ENCODE measurements at places on chromosomes 1 and 21.

GRCh38 chr1:43976045-43976444 is 1.3 kb downstream of the ATP6V0B start:
- DNase-seq, result no peak

DNA sequence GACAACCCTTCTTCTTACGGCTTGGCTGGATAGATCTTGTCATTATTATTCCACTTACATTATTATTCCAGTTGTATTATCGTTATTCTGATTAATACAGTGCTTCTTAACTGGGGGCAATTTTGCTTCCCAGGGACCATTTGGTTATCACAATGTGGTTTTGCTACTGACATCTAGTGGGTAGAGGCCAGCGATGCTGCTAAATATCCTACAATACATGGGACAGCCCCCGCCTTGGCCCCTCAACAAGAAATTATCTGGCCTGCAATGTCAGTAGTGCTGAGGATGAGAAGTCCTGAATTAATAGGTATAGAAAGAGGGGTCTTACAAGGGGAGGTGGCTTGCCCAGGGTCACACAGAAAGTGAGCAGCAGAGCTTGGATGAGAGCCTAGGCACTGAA is 105.6 kb downstream of the PTPRU start:
- no peak for DNase-seq

DNA sequence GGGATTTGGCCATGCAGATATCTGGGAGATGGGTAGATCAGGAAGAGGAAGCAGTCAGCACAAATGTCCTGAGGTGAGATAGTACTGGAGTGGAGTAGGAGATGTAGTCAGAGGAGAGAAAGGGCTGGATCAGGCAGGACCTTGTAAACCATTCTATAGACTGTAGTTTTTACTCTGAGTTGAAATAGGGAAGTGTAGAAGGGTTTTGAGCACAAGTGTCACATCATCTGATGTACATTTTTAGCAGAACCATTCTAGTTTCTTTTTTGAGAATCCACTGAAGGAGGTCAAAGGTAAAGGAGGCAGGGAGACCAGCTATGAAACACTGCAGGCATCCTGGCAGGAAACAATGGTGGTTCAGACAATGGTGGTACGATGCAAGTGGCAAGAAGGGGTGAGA is 194.6 kb upstream of the RRP15 start:
- DNase-seq, result no peak

DNA sequence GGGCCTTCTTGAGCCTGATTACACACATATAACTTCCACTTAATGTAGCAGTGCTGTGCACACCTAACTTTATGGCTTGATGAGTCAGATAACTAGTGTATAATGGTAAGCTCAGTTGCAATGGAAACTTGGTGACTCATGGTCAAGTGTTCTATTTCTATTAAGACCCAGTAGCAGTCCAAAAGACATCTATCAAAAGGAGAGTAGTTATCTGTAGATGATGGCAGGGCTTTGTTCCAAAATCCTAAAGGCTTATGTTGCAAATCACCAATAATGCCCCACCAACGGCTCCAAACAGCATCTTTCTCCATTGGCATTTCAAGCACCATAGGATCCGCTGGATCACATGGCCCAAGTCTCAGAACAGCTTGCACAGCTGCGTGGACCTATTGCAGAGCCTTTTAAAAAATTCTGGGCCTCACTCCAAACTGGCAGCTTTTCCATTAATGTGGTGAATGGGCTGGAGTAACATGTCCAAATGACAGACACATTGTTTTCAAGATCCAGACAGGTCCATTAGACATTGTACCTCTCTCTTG is 566.8 kb upstream of the USP24 start:
- no peak for DNase-seq

- no peak for DNase-seq
Observed at GRCh38 chr1:39704757-39705156, 13.5 kb upstream of the HPCAL4 start.
